ENCODE measurements at places on chromosomes 4 and X.

GRCh38 chr4:130432289-130432688, 1336.3 kb downstream of the C4orf33 start:
- DNase-seq = no peak

DNA sequence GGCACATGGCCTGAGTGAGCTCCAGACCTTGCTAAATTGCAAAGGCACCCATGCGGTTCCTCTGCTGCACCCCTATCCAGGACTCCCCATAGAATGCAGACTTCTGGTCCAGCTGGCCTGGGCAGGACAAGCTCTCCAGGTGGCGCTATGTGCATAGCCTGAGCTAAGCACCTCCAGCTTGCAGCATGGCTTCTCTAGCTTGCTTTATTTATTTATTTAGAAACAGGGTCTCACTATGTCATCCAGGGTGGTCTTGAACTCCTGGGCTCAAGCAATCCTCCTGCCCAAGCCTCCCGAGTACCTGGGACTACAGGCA, 5.5 kb upstream of the WFS1 start:
- no peak for DNase-seq

- no peak for DNase-seq
These were observed 52.7 kb downstream of the IRF2 start for GRCh38 chr4:184421533-184422155.

DNA sequence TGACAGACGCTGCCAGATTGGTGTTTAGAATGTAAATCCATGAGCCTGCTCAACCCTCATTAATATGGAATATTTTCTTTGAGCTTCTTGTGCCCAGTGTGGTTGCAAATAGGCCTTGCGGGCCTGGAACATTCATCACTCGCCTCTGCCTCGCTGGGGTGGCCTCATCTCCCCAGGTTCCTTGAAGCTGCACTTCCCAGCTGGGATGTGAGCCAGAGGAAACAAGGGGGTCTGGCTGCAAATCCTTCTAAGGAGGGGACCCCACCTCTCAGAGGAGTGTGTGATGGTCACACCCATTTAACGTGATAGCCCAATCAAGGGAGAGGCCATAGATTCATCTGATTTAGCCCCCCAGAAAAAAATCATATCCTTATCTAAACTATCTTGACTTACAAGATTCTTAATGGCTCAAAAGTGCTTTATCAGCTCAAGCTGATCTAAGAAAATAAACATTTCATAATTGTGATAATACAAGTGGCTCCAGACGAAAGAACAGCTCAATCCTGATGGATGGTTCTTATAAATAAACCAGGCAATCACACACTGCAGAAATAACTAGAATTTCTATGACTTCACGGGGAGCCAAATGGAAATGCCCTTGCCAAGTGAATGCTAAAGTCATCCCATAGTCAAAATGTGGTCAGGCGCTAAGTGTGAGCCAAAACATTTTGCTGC, 189.9 kb downstream of the PTTG2 start:
- no peak for DNase-seq

GRCh38 chr4:117907646-117908045, 126.6 kb upstream of the NDST3 start:
- DNase-seq = no peak

- DNase-seq = no peak
These were observed 558.3 kb upstream of the GRIA3 start for GRCh38 chrX:122625821-122626220.

DNA sequence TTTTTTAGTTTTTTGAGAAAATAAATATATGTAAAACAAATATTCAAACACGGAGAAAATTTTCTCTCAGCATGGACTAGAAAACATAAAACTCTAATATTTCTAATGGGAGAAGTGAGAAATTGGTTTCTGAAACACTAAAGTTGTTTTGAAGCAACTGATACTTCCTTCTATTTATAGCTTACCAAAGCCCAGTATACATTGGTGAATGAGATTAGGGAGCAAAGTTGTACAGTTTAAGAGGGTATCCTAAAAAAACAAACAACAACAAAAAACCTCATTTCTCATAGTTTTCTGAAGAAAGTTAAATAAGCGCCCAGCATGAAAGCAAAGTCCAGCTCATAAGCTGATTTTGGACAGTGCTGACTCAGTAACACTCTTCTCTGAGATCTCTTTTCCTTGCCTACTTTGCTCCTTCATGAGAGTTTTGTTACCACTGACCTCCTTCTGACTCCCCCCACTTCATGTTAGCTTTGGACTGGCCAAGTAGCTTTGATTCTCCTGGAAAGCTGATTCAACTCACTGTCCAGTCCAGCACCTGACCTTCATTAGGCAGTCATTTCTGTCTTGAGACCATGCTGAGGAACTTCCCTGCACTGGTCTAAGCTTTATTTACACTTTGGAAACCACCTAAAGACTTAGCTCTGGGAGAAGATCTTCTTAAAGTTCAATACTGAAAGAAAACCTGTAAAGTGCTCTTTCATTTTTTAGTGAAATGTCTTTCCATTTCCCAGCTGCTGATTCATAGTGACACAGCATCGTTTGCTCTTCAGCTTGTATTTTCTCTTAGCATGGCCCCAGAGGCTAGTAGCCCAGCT, 21.8 kb upstream of the P2RY10 start:
- no peak for DNase-seq

DNA sequence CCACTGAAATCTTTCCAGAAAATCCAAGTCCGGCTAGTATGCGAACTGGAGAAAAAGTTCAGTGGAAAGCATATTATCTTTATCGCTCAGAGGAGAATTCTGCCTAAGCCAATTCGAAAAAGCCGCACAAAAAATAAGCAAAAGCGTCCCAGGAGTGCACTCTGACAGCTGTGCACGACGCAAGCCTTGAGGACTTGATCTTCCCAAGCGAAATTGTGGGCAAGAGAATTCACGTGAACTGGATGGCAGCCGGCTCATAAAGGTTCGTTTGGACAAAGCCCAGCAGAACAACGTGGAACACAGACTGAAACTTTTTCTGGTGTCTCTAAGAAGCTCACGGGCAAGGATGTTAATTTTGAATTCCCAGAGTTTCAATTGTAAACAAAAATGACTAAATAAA, 34.4 kb downstream of the STX18 start:
- DNase-seq = no peak

Data from D721Med (cell line).